ENCODE measurements at places on chromosomes 11 and 22.
A peak's percentile ranks its signal among the peaks of the same experiment; 100 is the strongest.

DNA sequence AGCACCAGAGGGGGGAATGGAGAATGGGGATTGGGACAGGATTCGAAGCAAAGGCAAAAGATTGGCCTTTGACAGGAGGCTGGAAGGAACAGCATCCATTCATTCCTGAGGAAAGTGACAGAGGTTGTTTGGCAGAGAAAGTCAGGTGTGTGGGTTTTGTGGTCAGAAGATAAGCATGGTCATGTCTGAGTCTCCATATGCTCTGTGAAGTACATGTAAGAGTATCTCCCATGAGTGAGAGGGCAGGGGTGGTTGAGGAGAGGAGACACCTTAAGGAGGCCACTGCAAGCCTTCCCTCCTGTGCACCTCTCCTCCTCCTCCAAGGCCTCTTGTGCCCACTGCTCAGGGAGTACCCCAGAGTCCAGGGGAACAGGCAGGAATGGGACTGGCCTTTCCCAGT lies 1.9 kb upstream of the NLRP10 start:
- DNase-seq, result no peak

GRCh38 chr11:111209543-111210355 lies 35.8 kb upstream of the POU2AF2 start:
- DNase-seq, result no peak

DNA sequence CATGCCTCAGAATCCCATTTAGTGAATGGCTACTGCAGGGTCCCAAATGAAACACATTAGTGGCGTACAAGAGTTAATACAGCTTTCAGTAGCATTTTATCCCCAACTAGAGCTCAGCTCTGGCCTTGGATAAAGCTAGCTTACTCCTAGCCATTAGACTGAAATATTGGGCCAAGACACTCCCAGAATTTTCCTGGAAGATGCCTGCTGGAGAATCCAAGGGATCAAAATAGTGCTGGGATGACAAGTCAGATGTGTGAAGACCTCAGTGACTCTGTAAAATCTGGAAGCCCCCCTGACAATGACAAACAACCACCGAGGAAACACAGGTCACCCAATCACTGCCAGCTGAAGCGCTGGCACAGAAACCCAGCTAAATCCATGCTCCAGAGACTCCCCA lies 303.1 kb upstream of the SORL1-AS1 start:
- no peak for DNase-seq

- no peak for DNase-seq
Measured at GRCh38 chr11:102971766-102972165, 16.2 kb upstream of the MMP13 start.

GRCh38 chr22:19891317-19892256 lies 36.9 kb upstream of the GNB1L start:
- no peak for DNase-seq

DNA sequence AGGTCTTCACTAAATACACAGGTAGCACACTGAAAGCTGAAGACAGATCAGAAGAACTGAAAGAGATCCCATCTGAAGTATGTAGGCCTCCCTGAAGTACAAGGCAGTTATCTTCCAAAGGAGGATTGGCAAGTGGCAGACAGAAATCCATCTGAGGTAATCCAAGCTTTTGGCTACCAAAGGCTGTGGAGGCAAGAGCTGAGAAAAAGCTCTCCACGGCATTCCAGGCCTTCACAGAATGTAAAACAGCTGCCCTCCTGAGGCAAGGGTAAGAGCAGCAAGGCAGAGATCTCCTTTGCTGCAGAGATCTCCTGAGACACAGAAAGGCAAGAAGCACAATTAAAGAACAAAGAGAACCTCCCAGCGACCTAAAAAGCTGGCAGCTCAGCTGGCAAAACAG lies 19.1 kb downstream of the PIK3C2A start:
- DNase-seq, result no peak

GRCh38 chr11:118892514-118892913 lies 8.8 kb downstream of the CXCR5 start:
- peak; percentile 74 for DNase-seq

- DNase-seq, result no peak
Measured at GRCh38 chr11:112469376-112469775, 208.7 kb upstream of the PLET1 start.

DNA sequence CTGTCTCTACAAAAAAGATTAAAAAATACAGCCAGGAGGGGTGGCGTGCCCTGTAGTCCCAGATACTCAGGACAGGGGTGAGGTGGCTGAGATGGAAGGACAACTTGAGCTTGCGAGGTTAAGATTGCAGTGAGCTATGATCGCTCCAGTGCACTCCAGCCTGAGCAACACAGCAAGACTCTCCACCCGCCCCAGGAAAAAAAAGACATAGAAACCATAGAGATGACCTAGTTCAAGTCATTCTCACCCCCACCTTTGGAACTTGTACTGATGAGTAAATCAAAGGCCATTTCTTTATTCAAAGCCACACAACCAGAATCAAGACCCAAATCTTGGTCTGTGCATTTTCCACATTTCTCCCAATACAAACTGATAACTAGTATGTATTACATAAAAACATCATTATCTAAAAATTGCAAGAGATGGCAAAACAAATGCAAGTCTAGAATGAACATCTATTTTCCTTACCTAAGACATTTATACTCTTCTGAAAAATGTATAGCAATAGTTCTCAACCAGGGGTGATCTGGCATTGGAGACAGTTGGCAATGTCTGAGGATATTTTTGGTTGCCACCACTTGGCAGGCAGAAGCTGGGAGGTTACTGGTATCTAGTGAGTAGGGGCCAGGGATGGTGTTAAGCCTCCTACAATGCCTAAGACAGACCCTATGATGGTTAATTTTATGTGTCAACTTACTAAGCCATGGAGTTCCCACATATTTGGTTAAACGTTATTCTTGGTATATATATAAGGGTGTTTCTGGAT lies 34.6 kb downstream of the LGR4 start:
- DNase-seq, result no peak

GRCh38 chr11:114265122-114265878 lies 30.9 kb upstream of the NNMT start:
- no peak for DNase-seq

- no peak for DNase-seq
Measured at GRCh38 chr11:64674774-64675173, 48.2 kb downstream of the NRXN2 start.

DNA sequence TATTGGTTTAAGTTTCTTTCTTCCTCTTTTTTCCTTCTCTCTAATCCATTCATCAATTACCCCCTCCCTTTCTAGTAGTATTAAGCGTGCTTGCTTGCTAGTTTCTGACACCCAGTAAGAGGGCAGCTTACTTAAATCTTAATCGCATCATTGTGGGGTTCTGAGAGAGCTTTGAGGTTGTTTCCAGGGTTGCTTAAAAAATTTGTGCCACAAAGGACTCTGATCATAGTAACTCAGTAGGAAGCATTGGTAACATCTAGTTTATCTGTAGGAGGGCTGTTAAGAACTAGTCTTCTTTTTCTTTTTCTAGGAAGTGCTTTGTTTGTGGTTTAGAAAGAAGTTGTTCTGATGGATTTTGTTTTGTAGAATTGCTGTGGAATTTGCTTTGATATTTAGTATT lies 45.3 kb downstream of the TMEM135 start:
- DNase-seq, result no peak

DNA sequence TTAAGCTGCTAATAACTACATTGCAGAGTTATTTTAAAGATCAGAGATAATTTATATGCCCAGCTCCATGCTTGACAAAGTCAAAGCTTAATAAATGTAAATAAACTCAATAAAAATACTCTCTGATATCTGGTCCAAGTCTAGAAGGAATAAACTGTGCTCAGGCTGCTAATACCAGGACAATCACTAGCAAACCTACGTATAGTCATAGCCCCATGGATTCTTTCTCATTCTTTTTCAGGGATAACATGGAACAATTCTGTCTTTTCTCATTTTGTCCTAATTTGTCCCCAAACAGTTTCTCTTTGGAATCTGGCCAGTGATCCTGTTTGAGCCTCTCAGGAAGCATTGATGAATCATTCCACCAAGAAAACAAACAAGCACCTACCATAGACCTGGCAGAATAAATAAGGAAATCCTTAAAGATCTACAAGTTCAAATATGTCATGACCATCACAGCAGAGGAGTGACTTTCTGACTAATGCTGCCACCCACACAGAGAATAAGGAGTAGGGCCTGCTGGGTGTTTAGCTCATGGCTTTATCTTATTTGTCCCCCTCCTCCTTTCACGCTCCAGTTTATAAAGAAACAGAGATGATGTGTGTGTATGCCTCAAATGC lies 14.1 kb upstream of the B3GNT6 start:
- no peak for DNase-seq

- no peak for DNase-seq
Measured at GRCh38 chr22:44337678-44338004, 24.9 kb upstream of the SHISAL1 start.

DNA sequence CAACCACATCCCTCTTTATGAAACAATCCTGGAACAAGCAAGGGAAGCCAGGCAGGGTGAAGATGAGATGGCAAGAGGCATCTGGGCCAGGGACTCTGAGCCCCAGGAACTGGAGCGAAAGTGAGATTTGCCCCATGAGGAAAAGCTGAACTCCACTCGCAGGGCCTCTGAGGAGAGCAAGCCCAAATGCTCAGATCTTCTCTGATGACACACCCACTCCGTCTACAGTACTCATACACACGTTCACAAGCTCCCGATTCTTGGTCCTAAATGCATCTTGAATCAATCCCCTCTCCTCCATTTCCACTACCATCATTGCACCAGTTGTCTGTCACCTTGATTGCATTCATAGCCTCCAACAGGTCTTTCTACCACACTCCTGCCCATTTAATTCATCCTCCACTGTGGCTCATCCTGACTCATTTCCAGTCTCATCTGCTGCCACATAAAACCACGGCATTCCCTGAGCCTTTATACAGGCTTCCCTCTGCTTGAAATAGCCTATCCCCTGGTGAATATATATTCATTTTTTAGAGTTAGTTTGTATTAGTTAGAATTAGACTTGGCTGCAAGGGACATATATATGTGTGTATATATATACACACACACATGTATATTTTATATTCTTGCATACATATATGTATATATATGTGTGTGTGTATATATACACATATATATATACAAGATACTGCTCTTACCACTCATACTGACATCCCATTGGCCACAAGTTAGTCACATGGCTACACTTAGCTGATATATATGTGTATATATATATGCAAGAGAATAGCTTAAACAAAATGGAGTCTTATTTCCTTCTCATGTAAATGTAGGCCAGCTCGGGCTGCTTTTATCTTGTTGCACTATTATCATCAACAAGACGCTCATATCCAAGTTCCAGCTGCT lies 1.4 kb upstream of the APOA5 start:
- no peak for DNase-seq

DNA sequence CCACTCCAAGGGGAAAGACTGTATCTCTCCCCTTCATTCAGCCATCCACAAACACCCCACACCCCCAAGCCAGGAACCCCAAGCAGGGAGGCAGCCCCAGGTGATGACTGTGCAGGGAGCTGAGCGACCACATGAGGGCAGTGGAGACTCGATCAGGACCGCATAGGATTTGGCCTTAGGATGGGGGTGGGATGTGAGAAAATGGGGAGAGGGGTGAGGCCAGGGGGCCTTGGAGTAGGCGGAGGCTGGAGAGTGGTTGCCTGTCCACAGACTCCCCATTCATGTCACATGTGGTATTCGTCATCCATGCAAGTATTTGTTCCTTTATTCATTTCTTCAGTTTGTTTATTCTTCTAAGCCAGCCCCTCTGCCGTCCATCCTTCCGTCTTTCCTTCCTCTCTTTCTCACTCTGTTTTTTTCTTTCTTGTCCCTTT lies 2.7 kb upstream of the RHOD start:
- DNase-seq, result peak; percentile 38
